IgD-negative memory B cell (primary cell): ENCODE measurements at places on chromosomes 5 and 9. TPM values are rescaled to one million over a fixed set of nuclear protein-coding genes. Genes with fewer than 3 reads are reported as not detected.

The TNFSF15 gene
- polyA plus RNA-seq: 0.03 TPM

The OCLN gene
- 0.09 TPM for polyA plus RNA-seq

The ARAP3 gene
- not detected for polyA plus RNA-seq

The ACTL7B gene
- polyA plus RNA-seq: not detected

The NOL8 gene
- polyA plus RNA-seq: 36.7 TPM

The ENG gene
- 1.8 TPM for polyA plus RNA-seq

The FOXD4L4 gene
- polyA plus RNA-seq: not detected

The HMGCS1 gene
- polyA plus RNA-seq: 11.7 TPM

The STK32A gene
- polyA plus RNA-seq: not detected

The SPIN1 gene
- polyA plus RNA-seq: 13.6 TPM

The CD72 gene
- 51.9 TPM for polyA plus RNA-seq

The RIC1 gene
- 9.5 TPM for polyA plus RNA-seq

The LCN12 gene
- polyA plus RNA-seq: not detected

The IRX2 gene
- not detected for polyA plus RNA-seq

The SLC27A6 gene
- polyA plus RNA-seq: not detected

The ADGRD2 gene
- polyA plus RNA-seq: not detected

The APBB3 gene
- 4.4 TPM for polyA plus RNA-seq

The BAAT gene
- not detected for polyA plus RNA-seq

The CMYA5 gene
- polyA plus RNA-seq: not detected

The PCDHA2 gene
- polyA plus RNA-seq: not detected

The AGXT2 gene
- polyA plus RNA-seq: not detected

The GPR151 gene
- not detected for polyA plus RNA-seq

The QRFP gene
- not detected for polyA plus RNA-seq

The WNT8A gene
- not detected for polyA plus RNA-seq

The RBM18 gene
- 19.0 TPM for polyA plus RNA-seq

The ACTL7A gene
- polyA plus RNA-seq: not detected

The DMRT3 gene
- polyA plus RNA-seq: not detected

The SHISAL2B gene
- not detected for polyA plus RNA-seq

The DCP2 gene
- 73.7 TPM for polyA plus RNA-seq

The HAVCR2 gene
- 1.8 TPM for polyA plus RNA-seq

The LRRC19 gene
- polyA plus RNA-seq: not detected

The NRG2 gene
- polyA plus RNA-seq: not detected

The RNF208 gene
- polyA plus RNA-seq: not detected

The MARVELD2 gene
- polyA plus RNA-seq: 2.5 TPM

The GCNT1 gene
- polyA plus RNA-seq: 4.6 TPM

The UGCG gene
- polyA plus RNA-seq: 23.7 TPM

The PCDHB3 gene
- not detected for polyA plus RNA-seq

The CLPTM1L gene
- polyA plus RNA-seq: 25.7 TPM

The SPATA31C1 gene
- not detected for polyA plus RNA-seq

The SUSD3 gene
- polyA plus RNA-seq: 96.3 TPM

The RACK1 gene
- polyA plus RNA-seq: 2,243 TPM

The DEPDC1B gene
- 0.23 TPM for polyA plus RNA-seq

The SV2C gene
- not detected for polyA plus RNA-seq

The JADE2 gene
- 46.7 TPM for polyA plus RNA-seq

The CCDC192 gene
- polyA plus RNA-seq: not detected

The ERCC8 gene
- polyA plus RNA-seq: 12.0 TPM

The ZNF622 gene
- polyA plus RNA-seq: 63.7 TPM

The ZNF608 gene
- 6.4 TPM for polyA plus RNA-seq

The NXNL2 gene
- not detected for polyA plus RNA-seq

The RASEF gene
- not detected for polyA plus RNA-seq

The C5orf58 gene
- polyA plus RNA-seq: not detected
